ENCODE measurements at places on chromosomes 11 and 22.

GRCh38 chr11:76279038-76279437 lies 72.7 kb upstream of the WNT11 start:
- no peak for DNase-seq

DNA sequence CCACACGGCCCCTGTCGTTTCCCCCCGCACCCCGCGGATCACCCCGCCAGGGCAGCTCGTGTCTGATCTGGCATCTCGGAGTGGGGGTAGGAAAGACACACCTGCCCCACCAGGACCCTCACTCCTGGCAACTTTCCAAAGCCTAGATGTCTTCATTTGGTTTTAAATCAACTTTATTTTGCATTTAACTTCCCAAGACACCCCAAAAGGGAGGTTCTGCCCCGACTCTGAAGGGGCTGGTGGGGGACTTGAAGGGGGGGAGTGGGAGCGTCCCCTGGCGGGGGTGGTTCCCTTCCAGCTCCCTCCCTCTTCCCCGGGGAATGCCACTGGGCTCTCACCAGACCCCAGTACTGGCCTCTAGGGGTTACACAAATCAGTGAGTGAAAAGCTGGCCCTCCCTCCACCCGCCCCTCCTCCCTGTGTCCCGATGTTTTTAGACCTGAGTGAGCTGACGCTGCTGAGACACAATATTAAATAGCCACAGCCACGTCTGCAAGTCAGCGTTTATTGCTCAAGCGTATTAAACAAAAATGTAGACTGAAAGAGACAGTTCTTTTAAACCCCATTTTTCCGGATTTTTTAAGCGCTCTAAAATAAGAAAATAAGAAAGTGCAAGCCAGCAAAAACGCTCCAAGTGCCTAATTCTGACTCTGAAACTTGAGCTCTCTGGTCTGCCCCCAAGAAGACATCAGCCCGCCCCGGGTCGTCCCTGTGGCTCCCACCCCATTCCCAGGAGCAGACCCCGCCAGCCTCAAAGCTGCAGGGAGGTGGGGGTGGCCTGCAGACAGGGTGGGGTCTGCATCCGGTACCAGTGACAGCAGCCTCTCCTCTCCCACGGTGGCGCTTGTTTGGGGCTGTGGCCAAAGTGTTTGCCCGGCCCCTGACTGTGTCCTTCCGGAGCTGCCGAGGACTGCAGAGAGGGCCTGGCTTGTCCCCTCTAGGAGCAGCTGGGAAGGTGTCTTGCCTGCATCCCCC lies 1.1 kb upstream of the TTLL8 start:
- DNase-seq, result no peak

DNA sequence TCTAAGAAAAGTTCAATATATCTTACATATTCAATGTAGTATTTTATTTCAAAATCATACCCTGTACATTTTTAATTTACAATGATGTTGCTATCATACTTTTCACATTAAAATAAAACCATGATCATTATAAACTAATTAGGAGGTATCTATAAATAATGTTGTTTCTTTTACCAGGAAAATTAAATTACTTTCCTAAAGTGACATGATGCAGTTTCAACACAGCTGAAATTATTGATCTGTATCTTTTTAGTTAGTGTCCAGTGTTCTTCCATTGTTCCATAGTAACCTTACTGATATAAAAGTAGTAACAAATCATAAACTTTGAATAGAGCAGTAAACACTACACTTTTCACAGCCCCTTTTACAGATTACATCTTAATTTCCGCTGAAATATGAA lies 29.7 kb downstream of the GRIA4 start:
- no peak for DNase-seq

DNA sequence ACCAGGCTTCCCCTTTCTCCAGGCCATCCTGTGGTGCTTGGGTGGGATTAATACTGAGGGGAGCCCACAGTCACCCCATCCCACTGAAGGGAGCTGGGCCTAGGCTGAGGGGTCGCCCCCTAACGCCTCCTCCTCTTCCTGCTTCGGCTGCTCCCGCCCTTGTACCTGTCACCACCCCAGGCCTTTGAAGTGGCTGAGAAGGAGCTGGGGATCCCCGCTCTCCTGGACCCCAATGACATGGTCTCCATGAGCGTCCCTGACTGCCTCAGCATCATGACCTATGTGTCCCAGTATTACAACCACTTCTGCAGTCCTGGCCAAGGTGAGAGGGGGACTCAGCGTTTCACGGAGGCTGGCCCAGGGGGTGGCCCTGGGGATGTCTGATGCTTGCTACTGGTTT lies 6.1 kb downstream of the MICALL1 start:
- DNase-seq, result no peak

DNA sequence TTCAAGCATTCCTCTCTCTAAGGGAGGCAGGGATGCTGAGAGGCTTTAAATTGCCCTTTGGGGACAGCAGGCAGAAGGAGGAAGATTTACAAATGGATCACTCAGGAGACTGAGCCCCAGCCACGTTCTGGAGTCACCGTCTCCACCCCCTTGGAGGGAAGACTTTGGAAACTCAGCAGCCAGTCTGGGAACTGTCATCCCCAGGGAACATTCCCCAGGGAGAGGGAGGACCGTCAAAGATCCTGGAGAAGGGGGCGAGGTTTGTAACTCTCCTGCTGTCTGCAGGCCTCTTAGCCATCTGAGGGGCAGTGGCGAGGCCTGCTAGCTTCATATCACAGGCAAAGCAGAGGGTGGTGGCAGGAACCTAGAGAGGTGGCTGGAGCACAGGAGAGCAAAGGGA lies 56.1 kb upstream of the SLC22A12 start:
- no peak for DNase-seq

DNA sequence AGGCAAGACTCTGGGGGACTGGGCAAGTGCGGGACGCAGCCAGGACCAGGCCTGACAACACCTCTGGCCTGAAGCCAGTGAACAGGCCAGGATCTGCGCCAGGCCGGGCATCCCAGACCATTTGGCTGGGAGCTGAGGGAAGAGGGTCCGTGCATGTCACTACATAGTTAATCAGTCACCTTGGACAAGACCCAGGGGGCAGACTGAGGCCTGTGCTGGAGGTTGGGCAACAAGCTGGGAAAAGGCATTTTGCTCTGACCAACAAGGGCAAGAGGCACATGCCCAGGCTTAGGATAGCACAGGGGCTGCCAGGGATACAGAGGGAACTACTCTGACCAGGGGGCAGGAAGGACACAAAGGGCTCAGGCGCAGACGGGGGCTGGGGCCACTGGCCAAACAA lies 7.0 kb upstream of the CHADL start:
- no peak for DNase-seq

GRCh38 chr11:1659506-1659905 lies 29.9 kb downstream of the KRTAP5-5 start:
- DNase-seq, result no peak
